Central memory CD4-positive, alpha-beta T cell (primary cell): ENCODE measurements at places on chromosomes 13 and 19.

DNA sequence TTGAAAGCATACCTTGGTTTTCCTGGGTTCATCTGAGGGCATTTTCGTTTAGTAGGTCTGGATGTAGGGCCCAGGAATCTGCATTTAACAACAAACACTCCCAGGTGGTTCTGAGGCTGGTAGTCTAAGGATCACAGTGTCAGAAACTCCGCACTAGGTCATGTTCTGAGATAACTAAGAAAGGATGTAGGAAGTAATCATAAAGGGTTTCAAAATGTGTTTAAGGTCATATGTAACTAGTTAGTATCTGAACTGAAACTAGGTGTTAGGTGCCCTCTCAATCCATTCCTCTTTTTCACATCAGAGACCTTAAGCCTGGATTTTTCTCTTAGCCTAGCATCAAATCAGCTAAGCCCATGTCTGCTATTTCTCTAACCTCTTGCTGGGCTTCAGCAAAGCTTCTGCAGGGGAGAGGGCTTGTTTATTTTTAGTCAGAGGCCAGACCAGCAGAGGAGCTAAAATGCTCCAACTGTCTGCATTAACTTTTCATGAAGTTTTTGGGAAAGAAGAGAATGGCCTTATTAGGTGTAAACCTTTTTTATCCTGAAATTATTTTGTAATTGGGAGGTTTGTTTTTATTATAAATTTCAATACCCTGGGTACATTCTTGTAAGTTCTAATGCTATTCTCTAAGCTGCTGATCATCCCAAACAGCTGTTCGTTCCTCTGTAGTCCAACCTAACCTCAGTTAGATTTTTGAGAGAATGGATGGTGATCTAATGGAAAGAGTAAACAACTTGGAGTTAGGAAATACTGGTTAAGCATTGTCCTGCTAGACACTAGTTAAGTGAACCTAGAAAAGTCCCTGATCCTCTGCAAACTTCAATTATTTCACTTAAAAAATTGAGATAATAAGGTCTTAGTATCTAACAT, 262.8 kb upstream of the RFC3 start:
- DNase-seq = no peak

DNA sequence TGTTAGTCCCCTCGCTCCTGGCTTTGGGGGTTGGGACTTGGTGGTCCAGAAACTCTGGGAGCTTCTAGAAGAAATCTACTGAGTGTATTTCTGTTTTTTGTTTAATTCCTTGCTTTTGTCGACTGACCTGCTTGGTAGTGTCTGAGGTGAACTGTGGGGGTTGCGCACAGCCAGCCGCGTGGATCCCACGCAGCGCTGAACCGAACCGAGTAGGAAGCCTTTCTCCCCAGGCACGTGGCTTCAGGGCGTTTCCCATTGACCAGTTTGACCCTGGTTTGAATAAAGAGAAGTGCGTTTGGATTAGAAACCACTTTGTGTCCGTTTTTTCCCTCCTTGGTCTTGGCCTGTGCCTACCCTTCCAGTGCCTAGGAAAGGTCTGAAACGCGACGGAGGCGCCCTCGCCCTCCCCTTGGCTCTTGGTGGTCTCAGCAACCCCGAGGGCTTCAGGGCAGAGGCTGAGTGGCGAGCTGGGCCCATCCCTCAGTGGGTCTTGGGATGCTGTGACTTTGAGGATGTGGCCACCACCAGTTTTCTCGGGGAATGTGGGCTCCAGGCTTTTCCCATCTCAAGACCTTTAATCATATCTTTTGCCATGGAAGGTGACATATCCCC, 2.7 kb upstream of the RPS15 start:
- no peak for DNase-seq

DNA sequence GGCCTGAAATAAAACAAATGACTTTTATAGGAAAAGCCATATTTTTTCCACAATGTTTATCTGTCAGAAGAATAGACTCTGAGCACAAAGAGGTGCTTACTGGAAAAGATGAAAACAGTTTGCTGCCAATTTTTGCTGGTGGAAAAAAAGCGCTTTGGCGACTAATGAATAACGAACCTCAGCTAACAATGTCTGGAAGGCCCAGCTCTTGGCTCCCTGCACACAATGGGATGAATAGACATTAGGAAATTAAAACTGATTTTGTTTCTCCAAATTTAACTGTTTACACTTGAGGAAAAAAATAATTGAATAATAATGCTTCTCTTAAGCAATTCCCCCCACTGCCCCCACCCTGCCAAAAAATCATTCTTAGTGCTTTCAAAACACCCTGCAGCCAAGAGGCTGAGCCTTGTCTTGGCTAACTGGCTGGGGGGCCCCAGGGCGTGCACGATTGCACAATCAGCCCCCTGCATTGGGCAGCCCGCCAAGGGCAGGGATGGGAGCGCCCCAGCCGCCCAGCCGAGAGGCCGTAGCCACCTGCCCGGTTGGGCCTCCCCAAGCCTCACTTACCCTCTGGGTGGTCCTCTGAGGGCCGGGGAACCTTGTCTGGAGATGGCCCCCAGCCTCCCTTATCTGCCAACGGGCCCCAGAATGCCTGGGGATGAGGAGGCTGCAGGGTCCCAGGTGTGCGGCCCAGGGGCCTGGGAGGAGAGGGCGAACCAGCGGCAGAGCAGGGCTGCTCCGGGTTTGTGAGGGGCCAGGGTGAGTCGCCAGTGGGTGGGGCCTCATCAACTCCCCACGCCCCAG, 16.8 kb downstream of the CEBPG start:
- DNase-seq = no peak

DNA sequence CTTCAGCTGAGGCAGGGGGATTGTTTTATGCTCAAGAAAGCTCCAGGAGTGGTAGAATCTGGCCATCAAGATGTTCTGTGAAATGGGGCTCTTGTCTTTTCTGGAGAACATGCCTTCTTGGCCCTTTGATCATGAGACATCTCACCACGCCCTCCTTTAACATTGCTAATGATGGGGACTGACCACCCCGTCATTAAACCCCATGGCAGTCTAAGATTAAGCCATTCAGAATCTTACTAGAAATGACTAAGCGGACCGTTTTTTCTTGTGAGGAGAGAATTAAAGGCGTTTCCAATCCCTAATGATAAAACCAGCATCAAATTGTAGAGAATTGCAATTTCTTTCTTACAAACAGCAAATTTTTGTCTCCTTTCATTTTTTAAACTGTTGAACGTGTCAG, 89.4 kb downstream of the COL4A2 start:
- no peak for DNase-seq

DNA sequence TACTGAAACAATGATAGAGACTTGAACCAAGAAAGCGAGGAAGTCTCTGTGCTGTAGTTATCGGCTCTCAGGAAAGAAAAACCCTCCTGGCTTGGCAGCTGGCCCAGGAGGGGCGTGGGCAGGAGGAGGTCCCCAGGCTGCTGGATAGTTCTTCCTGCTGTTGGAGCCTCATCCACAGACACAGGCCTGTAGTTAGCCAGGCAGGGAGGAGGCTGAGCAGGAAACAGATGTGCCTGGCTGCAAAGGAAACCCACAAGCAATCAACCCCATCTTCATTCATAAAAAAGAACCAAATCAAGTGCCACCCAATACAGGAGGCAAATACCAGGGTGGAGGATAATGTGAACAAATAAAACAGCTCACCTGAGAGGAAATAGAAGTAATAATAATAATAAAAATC, 86.2 kb downstream of the IRS2 start:
- DNase-seq = no peak

DNA sequence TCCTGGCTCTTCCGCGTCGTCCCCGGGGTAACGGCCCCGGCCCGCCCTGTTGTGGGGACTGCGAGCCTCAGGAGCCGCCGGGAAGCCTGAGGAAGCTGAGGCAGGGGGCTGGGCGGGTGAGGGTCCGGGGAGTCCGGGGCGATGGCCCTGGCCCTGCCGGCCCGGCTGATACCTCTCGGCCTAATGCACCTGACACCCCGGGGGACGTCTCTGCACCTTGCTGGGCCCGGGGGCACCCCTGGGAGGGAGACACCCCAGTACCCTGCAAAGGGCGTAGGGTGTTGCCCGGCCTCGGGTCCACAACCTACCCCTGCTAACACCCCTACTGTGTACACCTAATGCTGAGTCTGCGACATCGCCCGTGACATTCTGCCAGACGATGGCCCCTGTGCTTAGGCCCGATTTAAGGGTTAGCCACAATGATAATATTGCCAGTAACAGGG, 410 bp downstream of the PIN1 start:
- DNase-seq = no peak

GRCh38 chr19:3071768-3072167, 9.5 kb upstream of the TLE5 start:
- DNase-seq = no peak

DNA sequence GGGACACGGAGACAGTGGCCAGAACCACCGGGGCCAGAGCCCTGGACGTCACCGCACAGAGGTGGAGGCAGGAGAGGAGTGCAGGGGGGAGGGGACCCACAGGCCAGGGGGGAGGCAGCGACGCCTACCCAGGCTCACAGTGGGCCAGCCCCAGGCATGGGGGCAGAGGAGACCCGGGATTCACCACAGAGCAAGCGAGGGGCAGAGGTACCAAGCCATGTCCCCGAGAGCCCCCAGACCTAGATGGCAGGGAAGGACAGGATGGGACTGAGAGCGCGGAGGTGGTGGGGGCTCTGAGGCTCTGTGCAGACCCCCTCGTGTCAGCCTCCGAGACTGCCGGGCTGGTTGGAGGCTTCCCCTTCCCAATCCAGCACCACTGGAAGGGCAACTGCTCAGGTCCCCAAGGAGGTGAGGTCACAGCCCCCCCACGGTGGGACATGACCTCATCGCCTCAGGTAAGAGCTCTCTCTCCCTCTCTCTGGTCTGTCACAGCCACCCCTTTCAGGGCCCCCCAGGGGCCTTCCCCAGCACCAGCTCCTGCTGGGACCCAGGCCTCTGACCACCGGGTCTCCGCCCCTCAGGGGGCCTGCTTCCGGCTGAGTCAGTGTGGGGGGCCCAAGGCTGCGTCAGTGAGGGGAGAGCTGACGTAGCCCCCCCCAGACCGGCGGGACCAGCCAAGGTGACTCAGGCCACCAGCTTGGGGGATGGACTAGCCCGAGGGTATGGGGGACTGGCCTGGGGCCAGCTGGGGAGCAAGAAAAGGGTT, 2.2 kb upstream of the IL11 start:
- DNase-seq = no peak

GRCh38 chr13:32281096-32281495, 34.1 kb downstream of the ZAR1L start:
- DNase-seq = no peak

DNA sequence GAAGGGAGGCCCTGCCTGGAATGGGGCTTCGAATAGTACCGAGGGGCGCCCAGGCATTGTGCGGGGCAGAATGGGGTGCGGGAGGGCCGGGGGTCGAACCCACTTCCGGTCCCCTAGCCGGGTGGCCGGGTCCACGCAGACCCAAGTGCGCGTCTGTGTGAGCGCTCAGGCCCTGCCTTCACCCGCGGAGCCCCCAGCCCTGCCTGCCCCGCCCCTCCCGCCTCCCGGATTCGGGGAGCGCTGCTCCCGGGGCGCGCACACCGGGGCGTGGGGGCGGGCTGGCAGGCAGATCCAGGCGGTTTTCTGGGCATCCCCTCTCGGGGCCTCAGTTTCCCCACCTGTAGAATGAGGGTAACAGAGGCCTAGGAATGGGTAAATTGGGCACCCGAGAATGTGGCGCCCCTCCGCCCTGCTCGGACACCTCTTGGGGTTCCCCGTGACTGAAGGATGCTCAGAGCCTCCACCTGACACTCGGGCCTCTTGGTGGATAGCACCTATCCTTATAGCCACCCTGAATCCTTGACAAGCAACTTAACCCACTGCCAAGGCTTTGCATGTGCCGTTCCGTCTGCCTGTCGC, 682 bp downstream of the PIK3R2 start:
- DNase-seq = no peak

- DNase-seq = no peak
Observed at GRCh38 chr13:44155422-44156293, 218.0 kb upstream of the SERP2 start.

GRCh38 chr13:46624353-46624752, 71.4 kb downstream of the LRCH1 start:
- no peak for DNase-seq

- DNase-seq = no peak
Observed at GRCh38 chr19:17720440-17720839, 1.2 kb downstream of the MAP1S start.

GRCh38 chr13:96806746-96807145, 187.5 kb downstream of the OXGR1 start:
- no peak for DNase-seq

DNA sequence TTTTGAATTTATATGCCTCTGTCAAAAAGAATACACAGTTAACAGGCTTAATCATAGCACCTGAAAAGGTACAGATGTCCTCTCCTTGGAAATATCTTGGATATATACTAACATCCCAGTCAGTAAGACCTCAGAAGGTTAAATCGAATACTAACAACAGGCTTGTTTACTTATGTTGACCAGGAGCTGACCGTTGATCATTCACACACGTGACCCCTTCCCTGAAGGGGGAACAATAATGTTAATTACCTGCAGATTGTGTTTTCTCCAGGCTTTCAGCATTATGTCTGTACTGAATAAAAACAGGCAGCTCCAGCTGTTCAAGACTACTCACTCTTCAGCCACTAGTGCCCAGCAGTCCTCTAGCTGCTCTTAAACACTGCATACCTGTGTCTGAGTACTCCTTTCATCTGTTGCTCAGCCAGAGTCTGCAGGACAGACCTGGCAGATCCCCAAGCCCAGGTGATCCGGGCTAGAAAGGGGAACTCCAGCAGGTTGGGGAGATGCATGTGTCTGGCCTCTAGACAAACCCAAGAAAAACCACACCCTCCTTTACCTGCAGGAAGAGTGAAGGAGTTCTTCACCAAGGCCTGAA, 163.9 kb downstream of the RNF17 start:
- no peak for DNase-seq

DNA sequence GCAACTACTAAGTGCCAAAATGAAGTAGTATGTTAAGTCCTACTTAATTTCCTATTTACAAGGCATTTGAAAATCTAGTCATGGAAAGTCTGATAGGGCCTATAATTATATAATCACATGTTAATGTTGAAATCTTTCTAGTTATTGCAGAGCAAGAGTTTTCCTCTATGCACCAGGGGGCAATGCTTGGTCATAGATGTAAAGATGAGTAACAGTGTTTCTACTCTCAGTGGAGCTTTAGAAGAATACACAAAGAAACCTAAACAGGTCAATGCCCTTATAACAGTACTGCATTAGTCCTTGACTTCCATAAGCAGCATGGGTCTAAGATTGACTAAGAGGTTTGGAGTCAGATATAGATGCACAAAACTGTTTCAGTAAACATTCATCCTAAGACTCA, 218.7 kb downstream of the KCTD12 start:
- no peak for DNase-seq

GRCh38 chr13:21022056-21022979, 39.1 kb downstream of the LATS2 start:
- no peak for DNase-seq

DNA sequence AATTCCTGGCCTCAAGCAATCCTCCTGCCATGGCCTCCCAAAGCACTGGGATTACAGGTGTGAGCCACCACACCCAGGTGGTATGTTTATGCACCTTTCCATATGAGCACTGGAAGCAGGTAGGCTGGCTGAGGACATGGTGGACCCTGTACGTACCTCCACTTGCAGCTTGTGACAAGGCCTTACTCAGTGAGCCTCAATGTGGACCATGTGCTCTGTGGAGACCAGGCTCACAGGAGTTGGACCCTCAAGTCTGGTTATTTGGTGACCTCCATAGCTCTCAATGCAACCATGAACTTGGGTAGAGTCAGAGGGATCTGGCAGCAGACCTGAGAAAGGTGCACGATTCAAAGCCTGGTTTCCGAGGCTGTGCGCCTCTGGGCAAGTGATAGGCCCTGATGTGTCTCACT, 5.5 kb downstream of the ACP4 start:
- no peak for DNase-seq
